AG20443 (cell line): ENCODE measurements at places on chromosomes 5 and 9.

DNA sequence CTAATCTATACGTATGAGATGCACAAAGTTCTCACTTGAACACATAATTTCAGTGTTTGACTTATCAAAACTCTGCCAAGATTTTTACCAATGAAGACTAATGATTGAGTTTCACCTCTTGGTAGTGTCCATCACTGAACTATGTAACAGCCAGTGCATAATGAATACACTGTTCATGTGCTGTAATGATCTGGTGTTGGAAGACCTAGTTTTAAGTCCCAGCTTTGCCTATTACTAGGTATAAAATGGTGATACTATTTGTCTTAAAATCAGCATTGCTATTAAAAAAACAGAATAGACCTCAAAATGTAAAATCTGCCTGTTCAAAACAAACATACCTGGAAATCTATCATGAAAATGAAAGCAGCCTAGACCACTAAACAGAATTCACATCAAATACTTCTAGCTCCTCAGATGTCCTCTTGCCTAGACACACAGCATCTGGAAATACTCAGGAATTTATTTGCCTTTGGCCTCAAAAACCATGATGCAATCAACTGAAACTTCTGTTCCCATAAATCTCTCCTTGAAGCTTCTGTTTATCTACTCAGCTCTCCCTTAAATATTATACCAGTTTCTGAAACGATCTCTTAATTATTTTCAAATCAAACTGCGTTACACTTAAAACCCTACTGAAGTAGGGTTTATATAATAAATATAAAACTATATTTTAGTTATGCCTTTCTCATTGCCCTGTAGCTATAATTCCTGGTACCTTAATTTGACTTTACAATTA, 38.1 kb downstream of the MRPS27 start:
- DNase-seq, result peak; percentile 75

DNA sequence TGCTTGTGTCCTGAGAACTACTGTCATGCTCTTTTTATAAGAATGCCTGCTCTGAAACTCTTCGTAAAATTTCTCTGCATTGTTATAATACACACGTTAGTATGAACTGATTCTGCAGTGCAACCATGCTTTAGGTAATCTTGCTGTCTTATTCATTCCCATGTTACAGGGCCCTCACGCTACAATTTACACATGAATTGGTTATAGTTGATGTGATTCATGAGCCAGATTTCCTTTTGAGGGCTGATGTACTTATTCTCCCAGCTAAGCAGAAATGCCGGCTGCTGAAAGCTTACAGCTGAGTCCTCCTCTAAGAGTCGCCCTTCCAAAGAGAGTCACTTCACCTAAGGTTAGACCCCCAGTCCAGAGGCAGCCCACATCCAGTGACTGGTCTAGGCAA, 233.5 kb upstream of the PCSK5 start:
- DNase-seq, result no peak

DNA sequence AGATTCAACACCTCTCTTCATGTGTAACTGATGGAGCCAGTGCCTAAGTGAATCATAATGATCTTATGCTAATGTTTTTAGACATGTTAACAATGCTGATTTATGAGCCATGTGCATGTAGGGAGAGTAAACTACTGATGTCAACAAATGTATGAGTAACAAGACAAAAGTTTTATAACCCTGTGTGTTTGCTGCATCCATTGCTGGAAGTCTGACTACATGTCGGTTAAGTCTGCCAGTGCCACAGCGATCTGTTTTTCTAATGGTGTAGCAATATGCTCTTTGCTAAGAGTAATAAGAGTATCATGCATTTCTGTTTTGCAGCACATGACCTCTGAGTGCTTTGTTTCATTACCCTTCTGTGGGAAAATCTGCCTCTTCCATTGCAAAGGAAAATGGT, 26.4 kb upstream of the TMOD1 start:
- DNase-seq, result no peak

DNA sequence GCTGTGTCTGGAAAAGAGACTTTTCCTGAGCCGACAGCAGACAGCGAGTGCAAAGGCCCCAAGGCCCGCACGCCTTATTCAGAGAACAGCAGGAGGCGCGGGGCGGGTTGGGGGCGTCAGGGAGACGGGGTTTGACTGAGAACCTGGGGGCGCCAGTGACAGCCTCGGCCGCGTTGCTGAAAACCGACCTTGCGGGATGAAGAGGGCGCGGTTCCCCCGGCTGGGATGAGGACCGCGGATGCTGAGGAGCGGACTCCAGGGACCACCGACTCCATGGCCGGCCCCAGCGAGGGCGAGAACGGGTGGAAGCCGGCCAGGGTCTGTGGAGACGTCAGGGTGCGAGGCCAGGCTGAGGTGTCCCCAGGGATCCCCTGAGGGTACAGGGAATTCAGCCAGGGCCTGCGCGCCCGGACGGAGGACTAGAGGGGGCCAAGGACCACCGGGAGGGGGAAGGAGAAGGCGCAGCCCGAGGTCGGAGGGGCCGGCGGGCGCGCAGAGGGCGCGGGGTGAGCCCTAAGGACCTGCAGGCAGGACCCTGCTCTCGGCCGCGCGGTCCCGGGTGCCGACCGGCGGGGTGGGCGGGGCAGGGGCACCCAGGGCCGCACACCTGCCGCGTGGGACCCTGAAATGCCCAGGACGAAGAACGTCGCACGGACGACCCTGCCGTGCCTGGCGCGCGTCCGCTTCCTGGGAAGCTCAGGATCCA, 837 bp upstream of the AHRR start:
- no peak for DNase-seq

DNA sequence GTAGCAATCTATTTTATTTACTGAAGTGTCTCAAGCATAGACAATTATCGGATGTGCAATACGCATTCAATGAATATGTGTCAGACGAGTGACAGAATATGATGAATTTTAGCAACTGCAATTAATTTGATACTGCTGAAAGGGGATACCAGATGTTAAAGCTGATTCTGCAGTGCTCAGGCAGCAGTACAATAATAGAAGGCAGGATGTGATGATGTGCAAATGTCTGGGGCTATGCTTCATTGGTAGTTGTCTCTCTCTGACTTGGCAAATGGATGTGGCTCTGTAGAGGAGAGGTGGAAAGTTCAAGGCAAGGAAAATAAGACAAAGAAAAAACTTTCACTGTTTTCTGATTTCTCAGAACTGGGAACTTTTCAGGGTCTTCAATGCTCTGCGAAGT, 721.2 kb downstream of the CDH18 start:
- DNase-seq, result no peak

- no peak for DNase-seq
These were observed 52.8 kb downstream of the WHRN start for GRCh38 chr9:114452219-114453165.

GRCh38 chr5:758698-759053, 25.9 kb downstream of the ZDHHC11B start:
- DNase-seq, result peak; percentile 8

DNA sequence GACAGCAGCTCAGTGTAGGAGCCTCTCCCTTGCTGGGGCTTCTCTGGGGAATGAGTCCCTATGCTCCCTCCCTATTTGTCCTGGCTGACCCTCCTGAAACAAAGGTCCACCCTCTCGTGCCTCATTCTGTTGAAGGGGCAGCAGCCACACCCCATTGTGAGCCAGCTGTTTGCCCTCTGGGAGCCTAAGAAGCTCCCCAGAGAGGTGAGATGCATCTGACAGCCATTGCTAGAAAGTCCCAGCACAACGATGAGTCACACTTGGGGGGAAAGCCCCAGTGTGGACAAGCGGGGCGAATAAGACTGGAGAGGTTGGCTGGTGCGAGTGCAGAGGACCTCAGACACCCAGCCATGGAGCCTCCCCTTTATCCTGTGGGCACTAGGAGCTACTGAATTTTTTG, 101.4 kb downstream of the PPARGC1B start:
- no peak for DNase-seq

GRCh38 chr9:33676746-33677505, 118.4 kb upstream of the PRSS3 start:
- DNase-seq, result peak; percentile 22

- DNase-seq, result no peak
These were observed 256.5 kb upstream of the NFIL3 start for GRCh38 chr9:91680106-91680505.

- DNase-seq, result peak; percentile 59
These were observed 1.2 kb upstream of the SMARCA2 start for GRCh38 chr9:2013743-2014475.

GRCh38 chr9:14433351-14434157, 119.6 kb upstream of the NFIB start:
- DNase-seq, result peak; percentile 37

DNA sequence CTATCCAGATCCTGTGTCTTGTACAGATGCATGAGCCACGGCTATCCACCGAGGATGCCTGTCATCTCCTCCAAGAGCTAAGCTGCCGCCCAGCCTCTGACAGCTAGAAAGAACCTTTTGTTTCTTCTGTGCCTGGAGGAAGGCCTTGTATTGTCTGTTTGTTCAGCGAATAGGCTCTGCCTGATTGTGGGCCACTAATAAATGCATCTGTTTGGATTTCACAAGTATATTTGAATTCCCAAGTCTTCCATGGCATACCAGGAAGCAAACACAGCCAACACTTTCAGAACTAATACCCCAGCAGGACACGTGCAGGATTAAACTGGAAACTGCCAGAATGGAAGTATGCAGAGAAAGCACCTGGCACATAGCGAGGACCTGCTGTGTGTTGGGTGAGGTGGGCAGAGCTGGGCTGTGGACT, 92.7 kb upstream of the NEURL1B start:
- DNase-seq, result no peak

DNA sequence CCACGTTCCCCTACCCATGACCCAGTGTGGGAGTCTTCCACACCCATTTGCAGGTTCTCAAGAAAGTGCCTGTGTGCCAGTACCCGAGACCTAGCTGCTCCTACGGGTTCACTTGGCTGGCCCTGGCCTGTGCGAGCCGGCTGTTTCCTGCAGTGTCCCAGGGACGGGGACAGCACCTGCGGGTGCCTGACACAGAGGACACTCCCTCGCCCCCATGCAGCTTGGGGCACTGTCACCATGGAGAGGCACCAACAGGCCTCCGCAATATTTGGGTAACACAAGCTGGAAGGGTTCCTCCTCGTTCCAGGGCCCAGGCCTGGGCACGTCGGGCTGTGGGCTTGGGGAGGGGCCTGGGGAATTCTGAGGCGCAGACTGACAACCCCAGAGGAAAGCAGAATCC, 41.4 kb downstream of the DUSP1 start:
- no peak for DNase-seq

GRCh38 chr9:130327070-130327780, 61.7 kb downstream of the HMCN2 start:
- no peak for DNase-seq

GRCh38 chr9:30504502-30504905, 1879.9 kb upstream of the ACO1 start:
- no peak for DNase-seq

DNA sequence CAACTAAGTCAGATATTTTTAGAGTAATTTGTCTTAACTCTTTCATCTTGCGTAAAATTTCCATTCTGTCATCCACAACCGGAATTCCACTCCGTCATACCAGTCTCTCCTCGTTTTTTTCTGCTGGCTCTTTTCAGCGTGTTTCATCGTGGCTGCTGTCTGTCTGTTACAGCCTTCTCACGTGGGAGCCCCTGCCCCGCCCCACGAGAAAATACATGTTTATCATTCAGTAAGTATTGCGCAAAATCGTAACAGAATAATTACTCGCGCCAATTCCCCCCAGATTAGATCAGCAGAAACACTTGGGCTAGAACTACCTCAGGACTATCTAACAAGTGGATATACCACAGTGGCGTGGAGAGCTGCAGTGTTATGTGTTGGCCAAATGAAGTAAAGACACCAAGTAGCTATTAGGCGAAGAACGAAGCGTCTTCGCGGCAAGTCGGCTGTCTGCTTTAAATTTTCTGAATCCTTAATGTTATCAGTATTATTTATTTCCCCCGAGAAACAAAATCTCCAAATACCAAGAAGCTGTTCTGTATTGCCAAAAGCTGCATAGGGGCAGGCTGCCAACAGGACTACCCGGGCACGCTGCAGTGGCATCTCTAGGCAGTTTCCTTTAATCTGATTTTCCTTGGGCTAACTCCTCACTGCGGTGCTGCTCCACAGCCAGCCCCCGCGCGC, 566 bp upstream of the FOCAD start:
- peak; percentile 69 for DNase-seq

DNA sequence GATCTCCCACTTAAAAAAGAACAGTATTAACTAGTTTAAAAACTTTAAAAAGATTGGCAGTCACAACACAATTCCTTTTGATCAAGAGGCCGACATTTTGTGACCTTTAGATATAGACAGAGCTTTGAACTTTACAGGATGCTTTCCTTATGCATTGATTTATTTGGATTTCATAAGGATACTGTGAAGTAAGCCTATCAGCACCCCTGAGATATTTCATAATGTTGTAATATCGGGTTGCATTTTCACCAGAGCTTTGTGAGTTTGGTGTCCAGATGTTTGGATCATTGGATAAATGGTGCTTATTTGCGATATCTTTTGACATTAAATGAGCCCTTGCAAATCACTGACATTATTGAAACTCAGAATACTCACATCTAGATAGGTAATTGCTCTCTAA, 7.7 kb downstream of the PALM2AKAP2 start:
- no peak for DNase-seq

- DNase-seq, result no peak
These were observed 74.1 kb upstream of the HSPA9 start for GRCh38 chr5:138649316-138649720.
